Tracheal epithelial cell (primary cell): ENCODE measurements at places on chromosomes 11 and 22. TPM values are rescaled to one million over a fixed set of nuclear protein-coding genes. Genes with fewer than 3 reads are reported as not detected.

B3GAT1 gene
- total RNA-seq, result not detected in 2 replicates

PMM1 gene
- total RNA-seq, result 7.7 and 11.7 TPM in 2 replicates

TSGA10IP gene
- total RNA-seq, result not detected in 2 replicates

AQP11 gene
- 0.24 TPM in 1 of 2 replicates, not detected in the other for total RNA-seq

NADSYN1 gene
- 90.1 and 109 TPM in 2 replicates for total RNA-seq

KRTAP5-7 gene
- not detected in 2 replicates for total RNA-seq

UPK3A gene
- total RNA-seq, result not detected in 2 replicates

P2RY2 gene
- 7.5 and 19.8 TPM in 2 replicates for total RNA-seq

PKDREJ gene
- not detected in 2 replicates for total RNA-seq
